ENCODE measurements at places on chromosomes 1 and 21. TPM values are rescaled to one million over a fixed set of nuclear protein-coding genes. Genes with fewer than 3 reads are reported as not detected.

Gene SRSF4
- 85.2 TPM for total RNA-seq

Gene UMODL1
- not detected for total RNA-seq

Gene COA6
- 14.6 TPM for total RNA-seq

Gene CLDN8
- 213 TPM for total RNA-seq

DNA sequence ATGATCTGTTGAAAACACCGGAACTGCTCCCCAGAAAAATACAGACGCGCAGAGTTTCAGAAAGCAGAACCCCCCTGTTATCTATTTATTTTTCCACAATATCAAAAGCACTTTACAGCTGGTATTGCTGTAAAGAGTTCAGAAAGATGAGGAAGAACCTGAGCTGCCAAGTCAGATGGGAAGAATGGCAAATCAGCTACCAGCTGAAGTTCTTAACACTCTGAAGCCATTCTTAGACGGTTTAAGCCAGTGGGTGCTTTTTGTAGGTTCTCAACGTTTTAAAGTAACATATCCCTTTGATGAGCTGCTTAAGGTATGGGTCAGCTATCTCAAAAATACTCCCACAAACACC lies 714 bp upstream of the AKIRIN1 start:
- no peaks in the 10 kb centered on the region for H3K36me3 ChIP-seq
- no peaks in the 10 kb centered on the region for H3K4me1 ChIP-seq
- H3K27ac ChIP-seq: peak overlapping the region; percentile 95
- peak overlapping the region; percentile 99 for H3K4me3 ChIP-seq
- no peaks in the 10 kb centered on the region for H3K27me3 ChIP-seq
- DNase-seq: no peak

- H3K27me3 ChIP-seq: no peaks in the 10 kb centered on the region
- H3K27ac ChIP-seq: no peak overlapping the region
- no peaks in the 10 kb centered on the region for H3K36me3 ChIP-seq
- no peaks in the 10 kb centered on the region for H3K4me1 ChIP-seq
- no peak overlapping the region for H3K4me3 ChIP-seq
Observed at GRCh38 chr1:77627978-77628570, 54.4 kb downstream of the ZZZ3 start.

- no peaks in the 10 kb centered on the region for H3K4me1 ChIP-seq
- no peak overlapping the region for H3K27ac ChIP-seq
- no peaks in the 10 kb centered on the region for H3K36me3 ChIP-seq
- H3K27me3 ChIP-seq: no peaks in the 10 kb centered on the region
- no peak overlapping the region for H3K4me3 ChIP-seq
Observed at GRCh38 chr1:65832296-65832695, 39.6 kb downstream of the PDE4B start.

DNA sequence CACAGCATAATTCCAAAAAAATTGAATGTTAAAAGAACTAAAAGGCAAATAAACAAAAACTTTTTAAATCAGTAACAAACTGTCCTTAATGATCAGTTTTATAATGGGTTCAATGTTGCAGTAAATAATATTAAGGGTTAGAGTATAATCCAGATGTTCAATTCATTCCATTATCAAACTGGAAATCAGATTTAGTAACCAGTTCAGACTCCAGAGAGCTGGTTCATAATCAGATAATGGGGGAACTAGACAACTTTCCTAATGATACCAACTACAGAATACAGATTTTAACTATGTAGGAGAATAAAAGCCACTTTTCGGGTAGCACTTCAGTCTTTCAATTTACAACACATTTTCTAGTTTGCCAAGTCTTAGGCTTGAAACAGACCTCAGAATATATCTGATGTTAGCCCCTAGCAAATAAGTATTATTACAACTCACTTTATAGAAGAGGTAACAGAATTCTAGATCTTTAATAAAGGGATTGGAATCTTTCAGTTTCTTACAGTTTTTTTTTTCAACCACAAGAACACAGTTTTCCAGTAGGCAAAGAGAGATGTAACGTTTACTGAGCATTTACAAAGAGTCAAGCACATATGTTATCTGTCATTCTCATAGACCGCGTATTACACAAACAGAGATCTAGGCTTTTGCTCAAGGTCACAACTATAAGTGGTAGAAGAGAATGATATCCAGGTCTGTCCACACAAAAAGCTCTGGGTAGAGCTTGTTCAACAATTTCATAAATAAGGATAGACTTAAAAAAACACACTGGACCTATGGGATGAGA lies 1.9 kb upstream of the DCAF6 start:
- peak overlapping the region; percentile 98 for H3K27ac ChIP-seq
- peak overlapping the region; percentile 97 for H3K4me3 ChIP-seq
- no peak for DNase-seq

All from breast epithelium (tissue), 4 donors.